ENCODE measurements at places on chromosomes 1 and 21.

- DNase-seq, result no peak
Observed at GRCh38 chr1:33692206-33693188, 171.4 kb upstream of the HMGB4 start.

GRCh38 chr1:23424293-23425192 lies at the start of gene TCEA3:
TSS of gene TCEA3 (minus strand) at chr1:23424748. CDS start at chr1:23424633, 115 bp downstream.
- DNase-seq, result peak; percentile 61

DNA sequence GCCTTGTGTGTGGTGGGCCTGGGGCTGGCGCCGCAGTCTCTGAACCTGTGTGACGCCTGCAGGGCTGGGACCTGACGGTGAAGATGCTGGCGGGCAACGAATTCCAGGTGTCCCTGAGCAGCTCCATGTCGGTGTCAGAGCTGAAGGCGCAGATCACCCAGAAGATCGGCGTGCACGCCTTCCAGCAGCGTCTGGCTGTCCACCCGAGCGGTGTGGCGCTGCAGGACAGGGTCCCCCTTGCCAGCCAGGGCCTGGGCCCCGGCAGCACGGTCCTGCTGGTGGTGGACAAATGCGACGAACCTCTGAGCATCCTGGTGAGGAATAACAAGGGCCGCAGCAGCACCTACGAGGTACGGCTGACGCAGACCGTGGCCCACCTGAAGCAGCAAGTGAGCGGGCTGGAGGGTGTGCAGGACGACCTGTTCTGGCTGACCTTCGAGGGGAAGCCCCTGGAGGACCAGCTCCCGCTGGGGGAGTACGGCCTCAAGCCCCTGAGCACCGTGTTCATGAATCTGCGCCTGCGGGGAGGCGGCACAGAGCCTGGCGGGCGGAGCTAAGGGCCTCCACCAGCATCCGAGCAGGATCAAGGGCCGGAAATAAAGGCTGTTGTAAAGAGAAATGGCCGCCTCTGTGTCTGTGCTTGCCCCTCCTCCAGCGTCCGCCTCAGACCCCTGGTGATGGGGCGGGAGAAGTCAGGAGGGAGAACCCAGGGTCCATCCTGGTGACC lies 788 bp downstream of the ISG15 start:
- DNase-seq, result no peak

- DNase-seq, result peak; percentile 84
Observed at GRCh38 chr1:108560874-108561459, 1.1 kb downstream of the EEIG2 start.

DNA sequence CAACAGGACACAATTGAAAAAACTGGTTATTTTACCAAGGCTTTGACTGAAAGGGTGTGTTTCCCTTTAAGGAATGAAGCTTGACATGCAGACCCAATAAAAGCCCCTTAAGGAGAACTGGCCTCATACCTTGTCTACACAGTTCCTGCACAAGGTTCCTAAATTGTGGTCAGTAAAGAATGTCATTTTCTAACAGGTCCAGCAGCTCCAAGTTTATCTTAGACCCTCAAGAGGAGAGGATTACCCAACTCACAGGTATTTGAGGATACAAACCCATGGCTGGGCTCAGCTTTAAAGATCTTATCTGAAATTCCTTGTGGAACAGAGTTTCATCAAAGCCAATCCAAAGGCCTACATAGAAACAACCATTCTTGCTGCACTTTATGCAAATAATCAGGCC lies 31.4 kb upstream of the CBR3 start:
- no peak for DNase-seq
